Stimulated activated CD8-positive, alpha-beta memory T cell treated with anti-CD3 and anti-CD28 coated beads, Interleukin-12 subunit alpha, Interleukin-12 subunit beta, amount 100 ng/mL, for 1 hour (primary cell): ENCODE measurements at places on chromosomes 12 and 14.

DNA sequence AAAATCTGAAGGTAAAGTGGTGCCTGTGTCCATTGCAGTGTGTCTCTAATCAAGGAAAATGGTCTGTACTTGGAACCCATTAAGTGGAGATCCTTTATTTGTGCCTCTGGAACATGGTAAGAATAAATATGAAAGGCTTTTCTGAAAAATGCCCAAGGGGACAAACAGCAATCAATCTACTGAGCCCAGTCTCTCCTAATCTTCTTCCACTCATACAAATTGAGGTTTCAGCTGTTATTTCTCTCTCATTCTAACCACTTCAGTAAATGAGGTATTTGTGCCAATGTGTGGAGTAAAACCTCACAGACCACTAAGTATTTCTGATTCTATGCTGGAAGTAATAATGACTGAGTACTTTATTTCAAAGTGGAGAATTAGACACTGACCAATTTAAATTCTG, 82.3 kb upstream of the ST8SIA1 start:
- DNase-seq, result no peak

GRCh38 chr14:102487204-102487577, 22.4 kb downstream of the ANKRD9 start:
- no peak for DNase-seq

GRCh38 chr12:57247041-57247440, 3.9 kb downstream of the STAC3 start:
- DNase-seq, result no peak

- no peak for DNase-seq
Observed at GRCh38 chr14:73248108-73248868, 11.0 kb downstream of the PAPLN start.

- no peak for DNase-seq
Observed at GRCh38 chr12:24780697-24781368, 168.1 kb downstream of the BCAT1 start.

DNA sequence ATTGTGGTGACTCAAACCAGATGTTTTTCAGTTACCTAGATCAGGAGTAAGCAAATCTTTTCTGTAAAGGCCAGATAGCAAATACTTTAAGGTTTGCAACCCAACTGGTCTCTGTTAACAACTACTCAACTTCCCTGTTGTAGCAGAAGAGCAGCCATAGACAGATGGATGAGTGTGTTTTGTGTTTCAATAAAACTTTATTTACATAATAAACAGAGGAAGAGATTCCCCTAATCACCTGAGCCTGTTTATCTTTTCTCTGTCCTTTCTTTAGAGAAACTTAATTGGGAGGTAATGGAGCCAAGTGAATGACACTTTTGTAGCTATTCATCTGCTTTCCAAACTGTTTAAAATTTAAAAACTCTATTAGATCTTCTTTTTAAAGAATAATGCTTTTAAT, 365.1 kb downstream of the IPO8 start:
- no peak for DNase-seq

- DNase-seq, result no peak
Observed at GRCh38 chr12:125070112-125070511, 4.9 kb downstream of the AACS start.

GRCh38 chr14:36506732-36507614, 13.1 kb downstream of the NKX2-1 start:
- DNase-seq, result no peak

GRCh38 chr12:102498471-102498870, 18.1 kb upstream of the IGF1 start:
- DNase-seq, result no peak

DNA sequence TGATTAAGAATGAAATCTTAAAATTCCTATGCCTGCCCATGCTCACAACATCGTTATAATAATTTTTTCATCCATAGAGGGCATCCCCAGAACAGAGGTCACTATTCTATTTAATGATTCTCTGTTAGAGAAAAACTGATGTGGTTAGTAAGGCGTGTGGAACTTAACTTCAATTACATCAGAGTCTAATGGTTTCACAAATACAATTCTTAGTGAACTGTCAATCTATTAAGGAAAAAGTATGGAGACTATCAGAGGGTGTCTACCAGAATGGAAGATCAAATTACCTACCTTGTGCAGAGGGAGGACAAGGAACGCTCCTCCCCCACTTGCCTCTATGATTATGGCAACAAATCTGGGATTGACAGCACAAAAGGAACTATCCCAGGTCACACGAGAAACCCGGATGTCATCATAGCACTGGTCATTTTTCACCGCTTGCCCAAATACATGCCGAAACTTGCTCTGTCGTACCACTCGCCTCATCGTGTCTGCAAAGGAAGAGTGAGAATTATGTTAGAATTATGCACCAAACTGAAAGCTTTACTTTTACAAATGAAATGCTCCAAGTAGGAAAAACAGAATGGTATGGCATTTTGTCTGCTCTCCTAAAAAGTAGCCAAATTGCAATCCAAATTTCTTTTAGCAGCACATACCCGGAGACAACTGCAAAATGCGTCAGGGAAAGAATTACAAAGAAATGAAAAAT, 30.3 kb downstream of the CORO1C start:
- DNase-seq, result no peak

GRCh38 chr12:91743280-91743679, 402.4 kb downstream of the BTG1 start:
- DNase-seq, result no peak

DNA sequence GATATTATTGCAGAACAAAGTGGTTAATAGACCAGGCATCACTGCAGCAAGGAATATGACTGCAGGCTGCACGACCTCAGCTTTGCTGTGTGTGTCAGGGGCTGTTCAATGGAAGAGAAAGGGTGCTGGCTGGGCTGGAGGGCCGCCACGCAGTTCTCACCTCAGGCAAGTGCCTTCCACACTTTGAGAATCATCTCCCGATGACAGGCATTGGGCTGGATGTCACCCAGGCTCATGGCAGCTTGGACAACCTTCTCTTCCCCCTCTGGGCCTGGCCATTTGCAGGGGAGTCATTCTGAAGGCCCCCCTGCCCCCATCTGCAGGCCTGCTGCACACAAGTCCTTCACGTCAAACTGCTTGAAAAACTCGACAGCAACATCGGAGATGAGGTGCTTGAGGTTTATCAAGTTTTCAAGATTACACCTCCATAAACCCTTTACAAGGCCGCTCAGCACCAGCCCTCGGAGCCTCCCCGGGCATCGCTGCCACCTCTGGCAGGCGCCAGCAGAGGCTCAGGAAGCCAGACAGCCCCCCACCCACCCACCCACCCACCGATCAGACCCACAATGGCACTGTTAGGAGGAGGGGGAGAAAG, 165.9 kb upstream of the GSC start:
- no peak for DNase-seq

DNA sequence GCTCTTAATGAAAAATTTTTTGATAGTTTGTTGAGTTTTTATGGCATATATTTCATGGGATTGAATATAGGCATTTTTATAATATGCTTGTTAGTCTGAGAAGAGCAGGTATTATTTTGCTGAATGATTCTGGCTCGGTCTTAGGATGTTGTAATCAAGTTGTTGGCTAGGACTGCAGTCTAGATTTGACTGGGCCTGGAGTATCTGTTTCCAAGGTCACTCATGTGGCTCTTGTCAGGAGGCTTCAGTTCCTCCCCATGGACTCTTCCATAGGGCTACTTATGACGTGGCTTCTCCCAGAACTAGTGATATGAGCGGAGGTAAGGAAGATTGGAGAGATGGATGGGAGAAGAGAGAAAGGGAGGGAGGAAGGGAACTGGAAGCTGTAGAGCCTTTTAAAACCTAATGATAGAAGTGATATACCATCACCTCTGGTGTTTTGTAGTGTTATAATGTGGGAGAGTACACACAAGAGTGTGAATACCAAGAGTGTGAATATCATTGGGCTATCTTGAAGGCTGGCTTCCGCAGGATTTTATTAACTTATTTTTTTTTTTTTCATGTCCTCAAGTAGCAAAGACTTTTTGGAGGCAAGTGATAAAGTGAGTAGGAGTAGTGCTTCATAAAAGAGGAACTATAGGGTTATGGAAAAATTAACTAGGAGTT, 4.4 kb downstream of the MNAT1 start:
- DNase-seq, result no peak

- DNase-seq, result no peak
Observed at GRCh38 chr14:50823051-50823761, 7.8 kb downstream of the NIN start.

- no peak for DNase-seq
Observed at GRCh38 chr12:32115404-32116104, 8.9 kb downstream of the BICD1 start.

DNA sequence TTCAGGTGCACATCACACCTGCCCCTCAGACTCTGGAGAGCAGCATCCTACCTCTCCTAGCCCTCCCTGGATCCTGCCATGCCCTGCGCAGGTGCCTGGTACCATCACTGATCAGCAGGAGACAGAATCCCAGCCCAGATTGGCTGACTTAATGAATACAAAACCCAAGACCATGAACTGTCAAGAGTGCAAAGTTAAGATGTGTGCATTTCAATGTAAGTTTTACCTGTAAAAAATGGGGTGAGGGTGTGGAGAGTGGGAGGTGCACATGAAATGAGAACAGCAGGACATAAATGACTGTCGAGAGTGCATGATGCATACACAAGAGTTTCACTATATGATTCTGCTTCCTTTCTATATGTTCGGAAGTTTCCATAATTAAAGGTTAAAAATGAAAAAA, 57.9 kb upstream of the GPR68 start:
- no peak for DNase-seq

- DNase-seq, result no peak
Observed at GRCh38 chr12:130945786-130946492, 7.8 kb upstream of the ADGRD1 start.

DNA sequence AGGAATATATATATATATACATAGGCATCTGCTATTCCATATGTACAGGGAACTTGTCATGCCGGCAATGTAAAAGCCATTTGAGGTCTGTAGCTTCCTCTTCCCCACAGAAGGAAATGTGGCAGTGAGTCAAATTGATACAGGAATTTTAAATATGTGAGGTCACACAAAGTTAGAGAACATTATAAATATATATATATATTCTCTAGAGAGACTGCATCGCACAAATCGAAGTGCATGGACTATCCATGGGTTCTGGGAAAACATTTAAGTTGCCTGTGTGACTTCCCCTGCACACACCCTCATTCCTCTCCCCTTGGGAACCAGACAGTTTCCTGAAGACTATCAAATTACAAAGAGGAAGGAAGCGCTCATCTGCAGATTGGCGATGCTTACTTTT, 100.9 kb upstream of the CCDC91 start:
- no peak for DNase-seq

DNA sequence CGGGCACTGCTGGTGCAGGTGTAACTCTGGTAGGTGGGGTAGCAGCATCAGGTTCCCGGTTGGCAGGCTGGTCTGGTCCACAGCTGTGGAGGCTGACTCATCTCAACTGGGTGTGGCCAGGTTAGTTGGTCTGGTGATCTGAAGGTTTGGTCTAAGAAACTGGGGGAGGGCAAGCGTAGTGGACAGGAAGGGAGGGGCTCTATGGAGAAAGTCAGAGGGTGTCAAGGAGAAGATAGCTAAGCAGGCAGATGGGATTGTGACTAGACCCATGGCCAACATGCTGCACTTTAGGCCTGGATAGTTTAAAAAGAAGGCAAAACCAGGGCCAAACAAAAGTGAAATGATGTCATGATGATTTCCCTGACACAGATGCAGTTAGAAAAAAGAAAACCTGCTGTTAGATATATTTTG, 7.9 kb downstream of the TRIM9 start:
- DNase-seq, result no peak

- no peak for DNase-seq
Observed at GRCh38 chr14:58138031-58138713, 13.8 kb downstream of the ARMH4 start.

- no peak for DNase-seq
Observed at GRCh38 chr12:115210533-115211252, 526.7 kb upstream of the TBX3 start.

- DNase-seq, result no peak
Observed at GRCh38 chr12:3186546-3187215, 109.5 kb downstream of the TSPAN9 start.

DNA sequence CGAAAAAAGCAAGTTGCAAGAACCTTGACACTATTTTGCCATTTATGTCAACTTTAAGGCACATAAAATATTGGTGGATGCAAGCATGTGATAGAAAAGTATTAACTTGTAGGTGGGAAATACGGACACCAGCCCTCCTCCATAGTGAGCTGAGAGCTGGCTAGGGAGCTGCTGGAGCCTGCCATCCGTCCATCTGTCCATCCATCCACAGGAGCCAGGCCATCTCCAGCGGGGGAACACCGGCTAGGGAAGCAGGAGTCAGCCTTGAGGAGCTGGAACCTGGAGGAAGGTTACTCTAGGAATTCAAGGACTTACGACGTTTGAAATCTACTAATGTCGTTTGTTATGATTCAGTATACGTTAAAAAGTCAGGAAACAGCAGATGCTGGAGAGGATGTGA, 120.7 kb upstream of the C14orf180 start:
- no peak for DNase-seq

GRCh38 chr14:66638689-66639088, 130.7 kb downstream of the GPHN start:
- no peak for DNase-seq

GRCh38 chr14:61233436-61233956, 47.6 kb downstream of the TMEM30B start:
- no peak for DNase-seq

DNA sequence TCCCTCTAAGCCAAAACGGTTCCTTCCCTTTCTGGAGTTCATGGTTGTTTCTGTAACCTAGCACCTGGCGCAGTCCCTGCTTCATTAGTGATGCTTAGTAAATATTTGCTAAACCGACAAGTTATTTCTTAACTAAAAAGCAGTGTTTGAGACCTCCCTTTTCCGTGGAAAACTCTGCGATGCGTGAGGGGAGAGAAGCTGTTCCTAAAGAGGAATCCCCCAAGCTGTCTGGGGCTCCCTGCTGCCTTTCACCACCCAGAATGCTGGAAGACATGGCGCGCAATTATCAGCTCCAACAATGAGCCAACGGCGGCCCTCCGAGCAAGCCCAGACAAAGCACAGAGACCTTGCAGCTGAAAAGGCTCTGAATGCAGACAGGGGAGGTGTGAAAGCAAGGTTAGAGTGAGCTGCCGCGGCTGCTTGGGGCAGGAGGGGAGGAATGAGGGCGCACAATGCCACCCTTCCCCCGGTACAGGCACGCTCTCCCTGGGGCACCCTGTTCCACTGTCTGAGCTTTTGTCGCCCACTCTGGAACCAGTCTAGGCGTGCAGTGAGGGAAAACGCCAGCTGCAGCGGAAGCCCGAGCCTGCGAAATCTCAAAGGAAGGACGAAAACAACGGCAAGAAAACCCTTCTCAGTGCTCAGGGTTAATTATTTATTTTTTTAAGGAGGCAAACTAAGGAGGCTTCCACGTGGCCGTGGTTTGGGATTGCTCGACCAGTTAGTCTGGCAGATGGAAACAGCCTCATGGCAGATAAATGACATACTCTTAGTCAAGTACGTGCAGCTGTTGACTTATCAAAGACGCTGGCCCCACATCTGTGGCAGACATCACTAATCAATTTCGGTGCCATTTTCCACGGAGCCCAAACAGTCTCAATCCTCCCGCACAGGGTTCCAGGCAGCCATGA, 66.3 kb downstream of the RBM19 start:
- no peak for DNase-seq

GRCh38 chr12:65854629-65855028, 30.3 kb downstream of the HMGA2 start:
- no peak for DNase-seq
